Kasumi-1 (cell line): ENCODE measurements at places on chromosomes 7 and 10.

DNA sequence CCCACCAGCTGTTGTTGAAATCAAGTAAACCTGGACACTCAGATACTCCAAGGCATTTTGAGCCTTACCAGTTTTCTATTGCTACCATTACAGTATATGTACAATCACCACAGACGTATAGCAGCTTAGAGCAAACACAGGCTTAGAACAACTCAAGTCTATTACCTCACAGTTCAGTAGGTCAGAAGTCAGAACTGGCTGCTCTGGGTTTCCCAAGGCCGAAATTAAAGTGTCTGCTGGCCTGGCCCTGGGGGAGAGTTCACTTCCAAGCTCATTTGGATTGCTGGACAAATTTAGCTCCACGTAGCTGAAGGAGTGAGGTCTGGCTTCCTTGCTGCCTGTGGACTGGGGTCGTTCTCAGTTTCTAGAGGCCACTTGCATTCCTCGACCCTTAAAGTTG is 260.1 kb upstream of the LRRN3 start:
- DNase-seq = no peak

DNA sequence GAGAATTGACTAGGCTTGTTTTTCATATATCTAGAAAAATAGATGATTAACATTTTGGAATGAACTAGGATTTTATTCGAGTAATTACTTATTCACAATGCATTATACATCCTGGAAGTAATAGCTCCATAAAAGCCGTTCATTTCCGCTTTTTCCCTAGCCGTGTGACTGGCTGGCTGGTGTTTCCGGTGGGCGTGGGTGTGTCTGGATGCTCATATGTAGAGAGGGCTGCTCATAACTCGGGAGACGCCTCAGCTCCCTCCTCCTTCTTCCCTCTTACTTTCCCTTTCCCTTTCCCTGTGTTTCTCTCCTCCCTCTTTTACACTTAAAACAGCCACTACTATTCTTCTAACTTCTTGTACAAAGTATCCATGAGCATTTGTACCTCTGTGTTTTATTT is 187.7 kb upstream of the VSTM2A start:
- no peak for DNase-seq

GRCh38 chr10:44186150-44186549 is 198.7 kb downstream of the CXCL12 start:
- DNase-seq = peak; percentile 13

DNA sequence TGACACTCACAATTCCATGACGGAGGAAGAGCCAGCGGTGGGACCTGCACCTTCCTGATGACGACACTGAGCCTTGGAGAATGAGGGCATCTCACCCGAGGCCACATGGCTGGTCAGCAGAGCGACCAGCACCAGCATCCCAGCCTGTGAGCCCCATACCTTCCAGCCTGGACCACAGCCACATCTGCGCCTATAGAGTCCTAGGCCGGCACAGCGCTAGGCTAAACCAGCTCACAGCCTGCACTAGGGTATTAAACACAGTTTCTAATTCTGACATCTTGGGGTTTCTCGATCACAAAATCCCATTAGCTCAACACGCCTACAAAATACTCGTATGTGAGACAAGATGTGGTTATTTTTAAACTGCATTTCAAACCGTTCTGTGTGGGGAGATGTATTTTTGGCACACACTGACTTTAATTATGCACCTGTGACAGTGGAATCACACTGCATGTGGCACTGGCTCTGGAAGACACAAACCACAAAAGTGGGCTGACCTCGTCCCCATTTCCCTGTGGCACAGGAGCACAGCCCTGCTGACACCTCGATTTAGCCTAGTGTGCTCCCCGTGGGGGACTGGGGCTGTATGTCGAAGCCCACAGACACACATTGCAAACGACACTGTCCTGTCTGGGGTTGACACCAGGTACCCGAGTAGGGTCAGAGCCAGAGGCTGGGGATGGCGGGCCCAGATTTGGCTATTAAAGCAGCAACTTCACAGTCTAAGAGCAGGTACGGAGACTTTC is 32.5 kb downstream of the CPXM2 start:
- no peak for DNase-seq

DNA sequence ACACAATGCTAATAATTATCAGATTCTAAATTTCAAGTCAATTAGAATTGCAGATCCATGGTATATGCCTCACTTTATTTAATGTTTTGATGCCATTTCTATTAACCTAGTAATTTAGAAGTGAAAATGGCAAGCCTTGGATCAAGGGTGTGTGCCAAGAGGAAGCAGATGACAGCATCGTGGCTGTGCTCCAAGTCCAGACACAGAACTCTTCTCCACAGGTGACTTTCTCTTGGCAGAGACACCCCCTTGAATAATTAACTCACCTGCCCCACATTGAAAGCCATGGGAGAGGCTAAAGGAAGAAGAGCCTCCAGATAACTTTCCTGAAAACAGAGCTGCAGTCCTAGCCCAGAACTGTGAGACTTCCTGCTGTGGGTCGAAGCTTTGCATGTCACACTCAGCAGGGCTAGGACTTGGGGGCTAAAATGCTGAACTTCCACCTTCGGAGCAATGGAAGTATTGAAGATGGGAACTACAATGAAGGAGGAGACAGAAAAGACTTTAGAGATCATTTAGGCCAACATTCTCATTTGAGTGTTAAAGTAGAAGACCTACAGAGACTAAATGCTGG is 996 bp upstream of the C10orf90 start:
- DNase-seq = no peak

- no peak for DNase-seq
Measured at GRCh38 chr7:139396323-139396951, 36.7 kb downstream of the LUC7L2 start.

- DNase-seq = no peak
Measured at GRCh38 chr10:81096558-81096957, 558.9 kb downstream of the SH2D4B start.

DNA sequence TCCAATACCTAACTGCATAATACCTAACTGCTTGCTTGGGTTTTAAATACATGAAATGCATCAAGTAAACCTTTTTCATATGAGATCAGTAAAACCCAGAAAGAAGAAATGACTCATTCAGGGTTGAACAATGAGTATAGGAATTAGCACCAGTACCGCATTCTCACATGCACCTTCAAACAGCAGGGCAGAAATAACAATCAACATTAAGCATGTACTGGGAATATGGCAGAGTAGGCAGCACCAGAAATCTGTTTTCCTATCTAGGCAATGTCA is 850.3 kb upstream of the SORCS1 start:
- DNase-seq = no peak

DNA sequence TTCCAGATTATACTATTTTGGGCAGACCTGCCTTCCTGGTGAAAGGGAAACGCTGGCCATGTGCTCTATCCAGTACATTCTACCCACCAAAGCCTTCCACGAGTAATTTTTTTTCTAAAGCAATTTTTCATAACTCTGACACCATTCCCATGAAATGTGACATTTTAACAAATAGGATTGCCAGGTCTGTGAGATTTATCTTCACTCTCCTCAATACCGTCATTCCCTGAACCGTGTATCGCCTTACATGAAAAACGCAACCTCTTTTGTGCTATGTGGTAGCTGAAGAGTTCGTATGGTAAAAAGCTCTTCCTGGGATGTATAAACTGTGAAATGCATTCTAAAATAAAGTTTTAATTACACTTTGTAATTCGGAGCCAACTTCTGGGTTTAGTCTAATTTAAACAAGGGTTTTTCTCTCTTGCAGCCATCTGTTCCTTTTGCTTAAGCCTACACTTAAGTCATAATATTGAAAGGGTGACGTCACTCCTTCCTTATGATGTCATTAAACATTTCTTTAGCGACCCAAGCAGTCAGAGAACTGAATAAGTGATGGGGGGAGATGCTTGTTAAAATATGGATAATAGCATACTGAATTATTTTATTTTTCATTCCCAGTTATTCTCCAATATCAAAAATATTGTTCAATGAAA is 27.7 kb downstream of the C1QL3 start:
- no peak for DNase-seq

- DNase-seq = no peak
Measured at GRCh38 chr10:35907548-35907947, 265.5 kb upstream of the FZD8 start.

DNA sequence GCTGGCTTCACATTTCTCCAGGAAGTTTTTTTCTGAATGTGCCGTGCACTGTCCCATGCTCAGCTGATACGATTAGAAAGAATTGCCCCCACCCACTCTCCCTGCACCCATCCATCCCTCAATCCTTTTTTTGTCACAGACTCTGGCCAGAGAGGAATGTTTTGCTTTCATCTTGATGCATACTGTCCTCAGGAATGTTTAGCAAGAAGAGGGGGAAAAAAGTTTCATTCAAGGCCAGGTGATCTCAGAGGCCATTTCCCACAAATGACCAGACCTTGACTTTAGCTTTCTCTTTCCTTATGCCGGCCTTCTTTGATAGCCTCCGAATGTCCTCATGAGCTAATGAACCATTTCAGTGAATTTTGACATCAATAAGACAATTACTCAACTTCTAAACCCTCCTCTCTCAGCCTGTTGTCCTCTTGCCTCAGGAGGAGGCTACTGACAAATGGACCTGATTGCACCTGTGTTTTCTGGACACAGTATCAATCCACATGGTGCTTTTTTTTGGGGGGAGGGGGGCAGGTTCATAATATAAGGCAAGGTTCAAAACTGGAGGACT is 105.0 kb upstream of the KLF6 start:
- no peak for DNase-seq

- no peak for DNase-seq
Measured at GRCh38 chr10:104277785-104278184, 8.8 kb downstream of the GSTO2 start.

DNA sequence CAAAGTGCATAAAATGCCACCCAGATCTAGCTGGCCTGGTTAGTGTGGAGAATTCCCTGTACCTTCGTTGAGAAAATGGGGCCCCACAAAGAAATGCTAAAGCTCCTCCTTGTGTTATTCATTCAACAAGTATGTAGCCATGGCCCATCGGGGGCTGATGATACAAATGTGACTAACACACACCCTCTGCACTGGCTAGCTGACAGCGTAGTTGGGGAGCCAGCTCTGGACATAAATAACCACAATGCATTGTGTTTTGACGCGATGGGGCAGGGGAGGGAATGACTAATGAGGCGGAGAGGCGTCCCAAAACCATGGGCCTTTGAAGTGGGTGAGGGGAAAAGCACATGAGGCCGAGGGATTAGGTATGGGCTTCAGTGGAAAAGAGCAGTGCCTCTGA is 28.2 kb upstream of the ASL start:
- DNase-seq = no peak

- DNase-seq = no peak
Measured at GRCh38 chr7:57646901-57647246, 196.9 kb downstream of the ZNF716 start.

- no peak for DNase-seq
Measured at GRCh38 chr10:88048312-88048711, 184.9 kb downstream of the PTEN start.

DNA sequence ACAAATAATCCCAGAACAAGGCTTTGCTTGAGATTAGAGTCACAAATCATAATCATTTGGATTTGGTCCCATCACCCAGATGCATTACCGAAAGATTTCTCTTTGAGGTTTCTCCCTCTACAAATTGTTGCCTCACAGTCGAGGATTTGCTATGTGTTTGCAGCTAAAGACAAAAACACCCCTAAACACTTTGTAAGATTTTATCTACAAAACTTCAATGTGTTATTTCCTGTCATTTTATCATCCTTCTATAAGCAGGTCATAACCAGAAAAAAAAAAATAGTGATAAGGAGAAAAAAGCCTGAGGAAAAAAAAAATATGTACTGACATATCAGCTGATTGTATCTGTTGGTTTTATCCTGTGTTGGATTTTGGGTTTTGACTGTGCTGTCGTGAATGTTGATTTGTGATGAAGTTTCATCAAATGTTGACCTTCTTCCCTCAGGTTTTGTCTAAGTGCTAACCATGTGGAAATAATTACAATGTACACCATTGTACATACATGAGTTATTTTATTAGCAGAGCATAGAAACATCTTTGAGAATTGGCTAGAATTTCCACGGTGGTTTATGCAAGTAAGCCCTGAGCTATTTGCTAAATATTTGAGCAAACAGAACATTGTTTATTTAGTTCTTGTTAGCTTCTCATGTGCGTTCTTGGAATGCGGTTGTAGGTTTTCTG is 274.4 kb downstream of the NEBL start:
- DNase-seq = no peak

DNA sequence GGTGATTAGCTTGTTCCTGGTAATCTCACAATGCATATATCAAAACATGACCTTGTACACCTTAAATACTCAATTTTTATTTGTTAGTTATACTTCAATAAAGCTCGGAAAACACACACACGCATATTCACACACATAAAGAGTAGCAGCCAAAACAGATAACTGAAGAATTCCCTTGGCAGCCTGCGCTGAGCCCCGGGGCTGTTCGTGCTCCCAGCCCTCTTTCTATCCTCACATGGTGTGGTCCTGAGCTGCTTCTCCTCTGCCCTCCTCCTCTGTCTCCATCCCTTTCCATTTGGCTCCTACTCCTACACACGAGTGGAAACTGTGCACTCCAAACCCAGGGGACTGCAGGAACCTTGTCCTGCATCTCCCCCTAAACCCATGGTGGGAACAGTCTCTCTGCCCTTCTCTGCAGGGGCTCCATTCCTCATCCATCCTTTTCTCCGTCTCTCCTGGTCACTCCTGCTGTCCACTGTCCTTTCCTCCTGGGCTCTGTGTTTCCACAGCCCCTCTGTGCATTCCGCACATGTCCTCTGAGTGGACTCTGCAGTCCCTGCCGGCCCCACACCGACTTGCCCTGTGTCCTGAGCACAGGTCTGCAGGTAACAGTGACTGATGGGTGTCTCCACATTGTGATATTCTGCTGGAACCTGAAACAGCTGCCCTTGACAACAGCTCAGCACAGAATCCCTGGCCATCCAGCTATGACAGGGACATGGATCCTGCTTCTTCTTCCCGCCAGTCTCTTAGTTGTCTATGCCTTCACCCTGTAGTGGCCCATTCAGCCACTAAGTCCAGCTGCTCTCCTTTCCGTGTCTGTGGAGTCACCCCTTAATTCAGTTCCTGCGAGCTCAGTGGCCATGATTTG is 216.8 kb upstream of the ZNF32 start:
- DNase-seq = no peak

DNA sequence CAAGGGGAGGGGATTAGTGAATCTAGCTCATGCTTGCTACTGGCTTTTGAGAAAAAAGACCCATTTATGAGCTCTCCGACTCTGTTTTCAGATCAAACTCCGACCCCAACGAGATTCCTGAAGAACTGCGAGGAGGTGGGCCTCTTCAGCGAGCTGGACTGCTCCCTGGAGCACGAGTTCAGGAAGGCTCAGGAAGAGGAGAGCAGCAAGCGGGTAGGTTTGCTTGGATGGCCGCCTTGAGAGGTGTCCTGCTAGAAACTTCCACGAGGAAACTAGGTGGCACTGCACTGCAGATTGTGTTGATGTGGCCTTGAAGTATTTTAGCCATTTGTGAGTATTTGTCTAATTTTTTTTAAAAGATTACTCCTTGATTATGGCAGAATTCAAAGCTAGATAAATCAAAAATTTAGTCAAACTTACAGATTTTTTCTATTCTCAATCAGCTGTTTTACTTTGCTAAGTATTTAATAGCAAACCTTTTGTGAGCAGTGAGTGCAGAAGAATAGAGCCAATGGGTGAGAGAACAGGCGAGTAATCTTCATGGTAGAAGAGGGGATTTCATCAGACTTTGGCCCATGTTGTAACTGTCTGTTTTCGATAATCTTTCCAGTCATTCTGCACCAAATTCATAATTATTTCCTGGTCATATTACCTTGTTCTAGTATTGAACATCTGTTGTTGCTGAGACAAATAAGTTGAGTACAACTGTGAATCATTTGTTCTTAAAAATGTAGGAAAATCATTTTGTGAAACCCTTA is 95.4 kb downstream of the CREB5 start:
- no peak for DNase-seq
